ENCODE measurements at places on chromosomes 11 and 22. TPM values are rescaled to one million over a fixed set of nuclear protein-coding genes. Genes with fewer than 3 reads are reported as not detected.
A peak's percentile ranks its signal among the peaks of the same experiment; 100 is the strongest.

- H3K27ac ChIP-seq: no peak overlapping the region
- no peaks in the 10 kb centered on the region for H3K36me3 ChIP-seq
- H3K4me3 ChIP-seq: no peak overlapping the region
- no peaks in the 10 kb centered on the region for H3K27me3 ChIP-seq
- H3K4me1 ChIP-seq: no peaks in the 10 kb centered on the region
These were observed 741.1 kb upstream of the LUZP2 start for GRCh38 chr11:23755769-23756168.

- H3K36me3 ChIP-seq: no peaks in the 10 kb centered on the region
- no peaks in the 10 kb centered on the region for H3K27me3 ChIP-seq
- H3K4me1 ChIP-seq: no peaks in the 10 kb centered on the region
- DNase-seq: no peak
- no peak overlapping the region for H3K27ac ChIP-seq
- H3K4me3 ChIP-seq: no peak overlapping the region
These were observed 176.5 kb upstream of the UBASH3B start for GRCh38 chr11:122478986-122479385.

DNA sequence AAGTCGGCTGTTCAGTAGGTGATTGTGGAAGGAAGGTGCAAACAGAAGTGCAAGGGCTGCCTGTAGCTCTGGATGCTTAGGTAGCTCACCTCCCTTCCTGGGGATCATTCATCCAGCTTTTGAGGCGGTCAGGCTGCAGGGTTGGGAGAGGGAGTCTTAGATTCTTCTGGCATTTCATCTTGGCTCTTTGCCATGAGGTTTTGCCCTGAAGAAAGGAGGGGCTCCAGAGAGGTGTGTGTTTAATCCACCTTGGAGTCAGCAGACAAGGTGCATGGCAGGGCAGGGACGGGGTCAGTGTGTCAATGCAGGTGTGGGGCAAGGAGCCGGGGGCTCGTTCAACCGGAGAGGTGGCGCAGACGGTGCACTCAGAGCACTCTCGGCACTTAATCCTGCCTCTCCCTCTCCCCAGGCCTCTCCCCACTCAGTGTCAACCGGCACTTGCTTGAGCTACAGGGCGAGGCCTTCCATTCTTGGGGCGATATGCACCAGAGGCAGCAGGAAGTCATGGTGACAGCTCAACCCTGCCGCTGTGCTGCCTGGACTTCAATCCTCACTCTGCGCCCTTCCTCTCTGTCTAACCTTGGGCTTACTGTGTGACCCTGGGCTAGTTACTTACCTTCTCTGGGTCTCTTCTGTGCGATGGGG is 7.2 kb downstream of the ADAMTS15 start:
- H3K36me3 ChIP-seq: no peaks in the 10 kb centered on the region
- 0 out of 2 replicates have a peak, but pooled peaks cover 2% of the 10 kb centered on the region for H3K4me1 ChIP-seq
- no peak for DNase-seq

- DNase-seq: peak; percentile 60
- 0 out of 2 replicates have a peak, but pooled peaks cover 3% of the 10 kb centered on the region for H3K4me1 ChIP-seq
- H3K27ac ChIP-seq: no peak overlapping the region
- H3K4me3 ChIP-seq: peak overlapping the region; percentile 77
- peaks cover 47% of the 10 kb centered on the region for H3K27me3 ChIP-seq
- H3K36me3 ChIP-seq: no peaks in the 10 kb centered on the region
These were observed 192.7 kb downstream of the BUD13 start for GRCh38 chr11:116579857-116580727.

DNA sequence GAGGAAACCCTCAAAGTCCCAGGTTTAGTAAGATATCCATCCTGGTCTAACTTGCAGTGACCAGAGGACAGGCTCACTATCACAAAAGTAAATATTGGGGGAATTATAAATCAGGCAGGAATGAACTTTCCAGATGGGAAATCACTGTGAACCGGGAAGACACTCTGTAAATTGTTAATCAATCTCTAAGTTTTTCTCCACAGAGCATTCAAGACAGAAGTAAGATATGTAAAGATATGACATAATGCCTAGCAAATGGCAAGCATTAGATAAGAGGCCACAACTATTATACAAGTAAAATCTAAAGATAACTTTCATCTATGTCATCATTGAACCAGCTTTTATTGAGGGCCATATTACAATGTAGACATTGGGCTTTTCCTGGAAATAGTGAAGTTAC is 35.3 kb upstream of the LRRC4C start:
- H3K27ac ChIP-seq: no peak overlapping the region
- no peaks in the 10 kb centered on the region for H3K27me3 ChIP-seq
- no peaks in the 10 kb centered on the region for H3K4me1 ChIP-seq
- H3K36me3 ChIP-seq: no peaks in the 10 kb centered on the region
- H3K4me3 ChIP-seq: no peak overlapping the region

DNA sequence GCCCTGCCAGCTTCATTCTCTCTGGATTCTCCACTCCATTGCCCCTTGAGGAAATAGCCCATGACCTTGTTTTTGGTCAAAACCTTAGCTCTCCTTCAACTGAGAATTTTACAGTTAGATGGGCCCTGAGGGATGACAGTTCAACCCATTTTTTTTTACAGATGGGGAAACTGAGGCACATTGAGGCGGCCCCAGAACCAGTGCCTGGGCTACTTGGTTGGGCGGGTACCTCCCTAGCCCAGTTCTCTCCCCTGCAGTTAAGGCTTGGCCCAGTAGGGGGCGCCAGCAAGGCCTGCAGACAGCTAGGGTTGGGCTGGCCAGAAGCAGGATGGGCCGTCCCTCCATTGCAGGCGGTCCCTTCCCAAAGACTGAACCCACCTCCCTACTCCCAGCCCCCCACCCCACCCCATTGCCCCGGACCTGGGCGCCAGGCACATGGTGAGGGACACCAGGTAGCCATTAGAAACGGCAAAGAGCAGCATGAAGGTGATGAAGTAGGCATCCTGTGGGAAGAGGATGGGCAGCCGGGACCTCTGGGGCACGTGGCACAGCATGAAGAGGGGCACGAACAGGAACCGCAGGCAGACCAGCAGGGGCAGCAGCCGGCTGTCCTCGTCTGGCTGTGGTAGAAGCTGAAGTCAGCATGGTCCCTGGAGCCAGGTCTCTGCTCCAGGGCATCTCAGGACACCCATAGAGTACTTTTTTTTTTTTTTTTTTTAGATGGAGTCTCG is 7.6 kb downstream of the SLC29A2 start:
- H3K36me3 ChIP-seq: peaks cover 74% of the 10 kb centered on the region
- no peak overlapping the region for H3K27ac ChIP-seq
- DNase-seq: peak; percentile 94
- H3K27me3 ChIP-seq: no peaks in the 10 kb centered on the region

DNA sequence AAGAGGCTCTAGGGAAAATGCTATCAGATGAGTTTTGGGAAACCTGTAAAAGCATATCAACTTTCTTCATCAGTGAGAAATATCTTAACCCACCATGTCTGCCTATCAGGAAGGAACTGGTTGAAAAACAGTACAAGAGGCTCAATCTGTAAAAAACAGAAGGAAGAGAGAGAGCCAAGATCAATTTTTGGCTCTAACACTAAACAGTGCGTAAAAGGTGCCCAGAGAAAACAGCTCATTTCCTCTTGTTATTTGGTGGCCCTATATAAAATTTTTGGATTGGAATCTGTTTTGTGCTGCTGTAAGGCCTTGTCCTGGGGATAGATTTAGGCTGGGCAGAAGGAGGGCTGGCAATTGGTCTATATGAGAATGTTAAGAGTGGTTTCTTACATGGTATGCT is 12.1 kb downstream of the MS4A2 start:
- H3K4me3 ChIP-seq: no peak overlapping the region
- H3K27me3 ChIP-seq: no peaks in the 10 kb centered on the region
- DNase-seq: no peak
- no peak overlapping the region for H3K27ac ChIP-seq
- no peaks in the 10 kb centered on the region for H3K4me1 ChIP-seq
- no peaks in the 10 kb centered on the region for H3K36me3 ChIP-seq

GRCh38 chr11:13674799-13675509 is 6.5 kb downstream of the FAR1 start:
- H3K27me3 ChIP-seq: no peaks in the 10 kb centered on the region
- peaks cover 3% of the 10 kb centered on the region for H3K36me3 ChIP-seq
- DNase-seq: no peak
- no peak overlapping the region for H3K27ac ChIP-seq
- no peak overlapping the region for H3K4me3 ChIP-seq
- peaks cover 2% of the 10 kb centered on the region for H3K4me1 ChIP-seq

GRCh38 chr22:27488456-27489177 is 312.9 kb downstream of the MN1 start:
- H3K36me3 ChIP-seq: peaks cover 15% of the 10 kb centered on the region
- no peaks in the 10 kb centered on the region for H3K27me3 ChIP-seq
- no peak overlapping the region for H3K27ac ChIP-seq
- H3K4me1 ChIP-seq: no peaks in the 10 kb centered on the region
- no peak for DNase-seq

DNA sequence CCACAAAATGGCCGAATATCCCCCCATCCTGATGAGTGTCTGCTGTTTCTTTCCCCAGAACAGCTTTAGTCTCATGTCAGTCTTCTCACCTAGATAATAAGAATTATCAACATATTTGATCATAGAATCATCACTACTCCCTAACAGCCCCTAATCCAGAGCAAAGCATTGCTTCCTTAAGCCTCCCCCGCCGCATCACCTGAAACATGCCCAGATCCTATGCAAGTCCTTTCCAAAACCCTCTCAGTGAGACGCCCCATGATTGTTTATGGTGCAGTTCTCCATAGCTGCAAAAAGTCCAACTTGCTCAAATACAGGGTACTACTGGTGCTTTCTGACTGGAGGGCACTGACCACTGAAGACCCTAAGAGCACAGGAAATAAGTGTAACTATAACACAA is 20.1 kb downstream of the KCNJ1 start:
- H3K27me3 ChIP-seq: no peaks in the 10 kb centered on the region
- no peaks in the 10 kb centered on the region for H3K36me3 ChIP-seq
- 0 out of 2 replicates have a peak, but pooled peaks cover 2% of the 10 kb centered on the region for H3K4me1 ChIP-seq
- H3K27ac ChIP-seq: no peak overlapping the region
- H3K4me3 ChIP-seq: no peak overlapping the region
- no peak for DNase-seq

DNA sequence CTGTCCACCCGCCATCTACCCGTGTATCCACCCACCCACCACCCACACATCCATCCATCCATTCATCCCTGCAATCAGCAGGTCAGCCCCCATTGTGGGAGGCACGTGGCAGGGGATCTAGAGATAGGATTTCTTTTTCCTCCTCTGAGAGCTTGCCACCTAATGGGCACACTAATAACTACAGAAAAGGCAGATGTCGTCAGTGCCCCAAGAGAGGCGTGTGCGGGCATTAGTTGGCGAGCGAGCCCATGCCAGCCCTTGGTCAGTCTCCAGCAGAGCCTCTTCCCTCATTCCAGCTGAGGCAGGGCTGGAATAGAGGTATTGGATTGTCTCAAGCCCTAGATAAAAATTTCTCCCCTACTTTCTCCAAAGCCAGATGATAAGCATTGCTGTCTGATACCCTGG is 9.7 kb downstream of the USP2 start:
- peak; percentile 23 for DNase-seq
- no peak overlapping the region for H3K27ac ChIP-seq
- H3K4me3 ChIP-seq: no peak overlapping the region
- H3K27me3 ChIP-seq: no peaks in the 10 kb centered on the region
- H3K36me3 ChIP-seq: no peaks in the 10 kb centered on the region
- peaks cover 2% of the 10 kb centered on the region for H3K4me1 ChIP-seq

DNA sequence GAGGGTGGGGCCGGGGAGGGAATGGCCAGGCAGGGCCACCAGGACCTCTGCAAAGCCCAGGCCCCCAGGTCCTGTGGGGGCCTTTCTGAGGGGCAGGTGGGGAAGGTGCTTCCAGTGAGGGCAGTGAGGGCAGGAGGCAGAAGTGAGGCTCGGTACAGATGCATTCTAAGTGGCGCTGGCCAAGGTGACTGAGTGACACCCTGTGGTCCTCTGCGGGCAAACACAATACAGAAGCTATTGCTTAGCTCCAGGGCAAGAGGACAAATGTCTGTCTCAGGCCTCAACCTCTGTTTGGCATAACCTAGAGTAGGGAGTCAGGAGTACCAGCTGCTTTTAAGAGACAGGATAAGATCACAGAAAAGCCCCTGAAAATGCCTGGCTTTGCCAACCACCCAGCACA is 31.3 kb downstream of the B3GAT1 start:
- peaks cover 39% of the 10 kb centered on the region for H3K36me3 ChIP-seq
- H3K27ac ChIP-seq: no peak overlapping the region
- H3K4me3 ChIP-seq: no peak overlapping the region
- peaks cover 4% of the 10 kb centered on the region for H3K4me1 ChIP-seq
- H3K27me3 ChIP-seq: no peaks in the 10 kb centered on the region

DNA sequence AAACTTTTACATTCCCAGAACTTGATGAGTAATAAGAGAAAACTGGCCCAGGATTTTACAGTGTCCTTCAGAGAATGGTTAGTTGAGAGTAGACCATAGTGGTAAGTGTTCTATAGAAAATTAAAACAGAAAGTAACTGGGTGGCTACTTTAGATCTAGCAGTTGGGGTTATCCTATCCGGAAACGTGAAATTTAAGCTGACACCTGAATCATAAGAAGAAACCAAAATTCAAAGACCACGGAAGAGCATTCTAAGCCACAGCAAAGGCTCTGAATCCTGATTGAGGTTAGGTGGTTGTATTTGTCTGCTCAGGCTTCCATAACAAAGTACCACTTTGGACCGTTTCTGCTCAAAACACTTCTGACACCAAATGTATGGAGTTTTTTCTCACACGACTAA is 34.0 kb downstream of the TTC17 start:
- no peak overlapping the region for H3K27ac ChIP-seq
- no peak for DNase-seq
- peaks cover 2% of the 10 kb centered on the region for H3K4me1 ChIP-seq
- peaks cover 71% of the 10 kb centered on the region for H3K36me3 ChIP-seq
- no peak overlapping the region for H3K4me3 ChIP-seq
- no peaks in the 10 kb centered on the region for H3K27me3 ChIP-seq

DNA sequence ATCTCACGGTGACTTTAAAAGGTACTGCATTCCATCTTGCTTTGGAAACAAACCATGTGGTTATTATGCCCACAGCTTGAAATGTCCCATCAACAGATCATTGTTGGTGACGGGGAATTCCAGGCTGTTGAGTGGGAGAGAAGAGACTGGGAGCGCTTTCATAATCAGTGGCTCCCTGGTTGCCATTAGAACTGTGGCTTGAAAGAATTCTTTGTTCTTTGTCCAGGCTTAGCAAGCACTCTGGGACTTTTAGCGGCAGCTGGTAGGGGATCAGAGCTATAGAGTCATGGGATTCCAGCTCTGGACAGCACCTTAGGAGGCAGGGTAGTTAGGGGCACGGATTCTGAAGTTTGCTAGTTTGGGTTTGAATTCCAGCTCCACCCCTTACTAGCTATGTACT is 22.0 kb downstream of the MMP20 start:
- H3K4me3 ChIP-seq: no peak overlapping the region
- no peak overlapping the region for H3K27ac ChIP-seq
- no peaks in the 10 kb centered on the region for H3K36me3 ChIP-seq
- H3K4me1 ChIP-seq: peaks cover 2% of the 10 kb centered on the region
- no peak for DNase-seq
- no peaks in the 10 kb centered on the region for H3K27me3 ChIP-seq

DNA sequence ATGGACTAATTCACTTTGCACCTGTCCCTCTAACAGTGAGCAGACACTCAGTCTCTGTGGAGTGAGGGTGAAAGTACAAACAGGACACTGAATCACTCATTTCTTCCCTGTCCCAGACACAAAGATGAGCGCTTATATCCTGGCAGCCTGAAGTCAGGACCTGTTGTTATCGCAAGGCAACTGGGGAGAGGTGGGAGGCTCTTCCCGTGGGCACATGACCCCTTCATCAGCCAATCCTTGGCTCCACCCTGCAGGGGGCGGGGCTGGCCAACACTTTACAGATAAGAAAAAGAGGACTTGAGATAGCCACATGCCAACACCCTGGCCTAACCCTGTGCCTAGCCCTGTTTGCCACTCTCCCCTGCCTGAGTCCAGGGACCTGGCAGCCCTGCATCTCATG is 29.5 kb upstream of the TESMIN start:
- H3K36me3 ChIP-seq: peaks cover 7% of the 10 kb centered on the region
- peak; percentile 83 for DNase-seq
- no peaks in the 10 kb centered on the region for H3K27me3 ChIP-seq

CHRNA10 gene
- total RNA-seq: 2.4 TPM

GSTT4 gene
- total RNA-seq: not detected

C1QTNF5 gene
- total RNA-seq: 0.33 TPM
